ENCODE measurements at places on chromosomes 5 and 9.

- DNase-seq = peak; percentile 77
Measured at GRCh38 chr5:169655353-169655752, 18.3 kb downstream of the DOCK2 start.

DNA sequence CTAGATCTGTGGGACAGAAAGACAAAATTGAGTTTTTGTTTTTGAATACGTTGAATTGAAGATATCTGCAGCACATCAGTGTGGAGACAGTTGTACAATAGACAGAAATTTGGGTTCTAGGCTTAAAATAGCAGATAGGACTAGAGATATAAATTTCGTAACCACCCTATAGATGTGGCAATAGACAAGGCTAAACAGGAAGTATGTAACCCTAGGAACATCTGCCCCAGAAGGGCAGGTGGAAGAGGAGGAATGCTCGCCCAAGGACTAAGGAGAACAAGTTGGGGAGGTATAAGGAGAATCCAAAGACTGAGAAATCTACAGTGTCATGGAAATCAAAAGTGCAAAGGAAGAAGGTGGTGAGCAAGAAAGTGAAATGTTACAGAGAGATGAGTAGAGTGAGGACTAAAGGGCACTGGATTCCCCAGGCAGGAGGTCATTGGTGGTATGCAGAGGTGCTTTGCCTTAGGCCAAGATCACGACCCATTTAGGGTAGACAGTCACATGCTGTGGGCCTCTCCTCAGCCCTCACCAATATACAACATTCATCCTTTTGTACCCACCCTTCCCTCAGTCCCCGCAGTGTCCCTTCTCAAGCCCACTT lies 109.1 kb upstream of the ELL2 start:
- DNase-seq = peak; percentile 87

- peak; percentile 8 for DNase-seq
Measured at GRCh38 chr5:44783634-44784315, 25.0 kb upstream of the MRPS30 start.

DNA sequence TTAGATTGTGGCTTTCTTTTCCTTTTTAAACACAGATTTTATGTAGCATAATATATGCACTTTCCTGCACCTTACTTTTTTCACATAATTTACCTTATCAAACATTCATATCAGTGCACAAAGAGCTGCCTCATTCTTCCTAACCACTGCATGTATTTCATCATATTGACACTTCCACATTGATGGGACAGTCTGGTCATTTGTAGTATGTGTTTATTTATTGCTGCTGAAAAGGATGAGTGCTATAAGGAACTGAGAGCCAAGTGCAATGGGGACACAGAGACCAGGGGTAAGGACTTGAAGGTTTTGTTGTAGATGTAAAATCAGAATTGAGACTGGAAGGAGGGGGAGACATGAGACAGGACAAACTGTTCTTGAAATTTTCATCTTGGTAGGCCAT lies 193.8 kb downstream of the SMARCA2 start:
- peak; percentile 86 for DNase-seq

DNA sequence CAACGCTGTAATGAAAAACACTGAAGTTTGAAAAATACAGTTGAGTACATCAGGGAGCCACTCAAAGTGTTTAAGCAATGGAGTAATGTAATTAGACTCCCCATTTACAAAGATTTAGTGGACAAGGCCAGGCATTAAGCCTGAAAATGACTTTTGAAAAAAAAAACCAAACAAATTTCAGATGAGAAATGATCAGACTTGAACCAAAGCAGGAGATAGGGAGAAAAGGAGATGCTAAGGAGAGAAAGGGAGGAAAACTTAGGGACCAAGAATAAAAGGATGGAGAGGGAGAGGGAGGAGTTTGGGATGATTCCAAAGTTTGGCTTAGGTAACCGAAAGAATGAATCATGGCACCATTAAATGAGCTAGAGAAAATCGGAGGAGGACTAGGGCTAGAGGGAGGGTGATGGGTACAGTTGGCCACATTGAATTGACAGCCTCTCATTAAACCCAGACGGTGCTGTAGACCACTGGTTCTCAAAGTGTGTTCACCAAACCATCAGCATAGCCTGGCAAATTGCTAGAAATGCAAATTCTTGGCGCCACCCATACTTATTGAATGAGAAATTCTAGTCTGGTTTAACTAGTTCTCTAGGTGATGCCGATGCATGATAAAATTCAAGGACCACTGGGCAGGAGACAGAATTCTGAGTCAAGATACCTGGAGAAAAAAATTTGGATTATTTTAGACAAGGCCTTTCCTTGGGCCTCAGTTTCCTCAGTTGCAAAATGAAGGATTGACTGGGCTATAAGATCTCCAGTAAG lies 6.2 kb upstream of the CPEB4 start:
- no peak for DNase-seq

GRCh38 chr5:33299621-33300208 lies 141.1 kb upstream of the TARS1 start:
- peak; percentile 94 for DNase-seq

- DNase-seq = no peak
Measured at GRCh38 chr5:144183254-144183889, 12.7 kb downstream of the KCTD16 start.

GRCh38 chr5:72265032-72265877 lies 54.8 kb downstream of the MRPS27 start:
- DNase-seq = no peak

- DNase-seq = peak; percentile 66
Measured at GRCh38 chr9:130107234-130107861, 53.6 kb downstream of the GPR107 start.

DNA sequence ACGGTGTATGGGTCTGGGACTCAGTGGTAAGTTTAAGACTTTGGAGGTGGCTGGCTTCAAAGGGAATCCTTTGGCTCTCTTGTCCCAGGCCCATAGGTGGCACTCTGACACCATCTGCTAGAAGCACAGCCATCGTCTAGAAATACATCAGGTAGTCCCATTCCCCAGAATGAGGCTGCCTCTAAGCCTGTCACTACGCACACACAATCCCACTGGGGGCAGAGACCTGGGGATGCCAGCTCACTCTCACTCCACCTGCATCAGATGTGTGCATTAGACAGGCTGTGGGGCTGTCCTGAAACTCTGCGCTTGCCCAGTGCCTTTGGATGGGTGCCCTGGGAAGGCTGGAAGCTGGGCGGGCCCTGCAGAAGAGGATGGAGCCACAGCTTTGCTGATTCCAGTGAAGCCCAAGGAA lies 127.5 kb upstream of the PANK3 start:
- DNase-seq = no peak

- DNase-seq = no peak
Measured at GRCh38 chr9:118578467-118578866, 790.8 kb downstream of the BRINP1 start.

- peak; percentile 75 for DNase-seq
Measured at GRCh38 chr9:81083067-81083466, 606.3 kb downstream of the TLE1 start.

- DNase-seq = no peak
Measured at GRCh38 chr9:36676778-36677485, 104.2 kb downstream of the MELK start.

DNA sequence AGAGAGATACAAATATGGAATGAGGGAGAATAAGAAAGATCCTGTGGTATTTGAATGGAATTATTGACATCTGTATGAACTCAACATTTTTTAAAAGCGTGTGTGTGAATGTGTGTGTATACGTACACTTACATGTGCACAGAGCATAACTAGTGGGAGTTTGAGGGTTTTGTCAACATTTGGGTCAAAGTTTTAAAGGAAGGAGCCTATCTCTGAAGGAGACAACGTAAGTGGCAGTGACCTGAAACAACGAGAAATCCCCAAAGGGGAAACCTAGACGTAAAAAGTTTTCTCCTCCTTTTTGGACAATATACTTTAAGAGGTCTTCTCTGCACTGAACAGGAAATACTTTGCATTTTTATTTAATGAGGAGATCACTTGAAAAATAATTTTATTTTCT lies 40.2 kb upstream of the DTWD2 start:
- DNase-seq = no peak

DNA sequence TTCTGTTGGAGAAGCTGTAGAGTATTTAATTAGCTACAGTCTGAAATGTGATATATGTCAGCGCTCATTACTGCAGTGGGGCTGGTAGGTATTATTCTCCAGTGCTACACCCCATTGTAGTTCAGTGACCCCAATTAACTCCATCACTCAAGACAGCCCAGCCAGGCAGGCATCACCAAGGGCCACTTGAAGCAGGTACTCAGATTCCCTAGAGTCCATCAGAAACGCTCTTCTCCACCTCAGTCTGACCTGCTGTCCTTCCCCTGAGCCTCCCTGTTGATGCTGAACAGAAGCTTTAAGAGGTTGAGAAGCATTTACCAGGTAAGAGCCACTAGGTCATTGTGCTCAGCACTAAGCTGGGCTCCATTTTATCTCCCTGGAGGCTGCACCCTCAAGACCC lies 71.8 kb downstream of the GALNT10 start:
- DNase-seq = no peak

DNA sequence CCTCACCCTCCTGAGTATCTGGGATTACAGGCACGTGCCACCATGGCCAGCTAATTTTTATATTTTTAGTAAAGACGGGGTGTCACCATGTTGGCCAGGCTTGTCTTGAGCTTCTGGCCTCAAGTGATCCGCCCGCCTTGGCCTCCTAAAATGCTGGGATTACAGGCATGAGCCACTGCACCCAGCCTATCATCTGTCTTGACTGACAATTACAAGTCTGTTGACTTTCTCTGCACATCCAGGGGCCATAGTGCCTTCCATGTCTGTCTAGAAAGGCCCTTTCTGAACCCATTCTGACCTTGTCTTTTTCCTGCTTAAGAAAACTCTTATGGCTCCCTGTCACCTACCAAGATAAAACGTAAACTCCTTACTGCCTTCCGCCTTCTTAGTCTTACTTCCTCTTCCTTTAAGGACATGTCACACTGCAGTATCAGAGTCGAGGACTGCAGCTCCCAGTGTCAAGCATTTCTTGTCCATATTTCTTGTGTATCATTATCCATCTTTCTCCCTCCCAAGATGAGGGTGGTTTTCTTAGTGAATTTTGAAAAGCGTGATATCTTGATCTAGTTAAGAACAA lies 49.9 kb upstream of the SHB start:
- DNase-seq = peak; percentile 81

GRCh38 chr9:95336281-95336680 lies 18.8 kb upstream of the FANCC start:
- no peak for DNase-seq

GRCh38 chr9:8614926-8615440 lies 815.4 kb upstream of the DMAC1 start:
- DNase-seq = no peak

- no peak for DNase-seq
Measured at GRCh38 chr5:171386861-171387344, 746 bp upstream of the NPM1 start.

GRCh38 chr9:96513622-96514021 lies 63.7 kb downstream of the HABP4 start:
- DNase-seq = no peak

GRCh38 chr5:93512799-93513198 lies 68.2 kb downstream of the NR2F1-AS1 start:
- DNase-seq = no peak

DNA sequence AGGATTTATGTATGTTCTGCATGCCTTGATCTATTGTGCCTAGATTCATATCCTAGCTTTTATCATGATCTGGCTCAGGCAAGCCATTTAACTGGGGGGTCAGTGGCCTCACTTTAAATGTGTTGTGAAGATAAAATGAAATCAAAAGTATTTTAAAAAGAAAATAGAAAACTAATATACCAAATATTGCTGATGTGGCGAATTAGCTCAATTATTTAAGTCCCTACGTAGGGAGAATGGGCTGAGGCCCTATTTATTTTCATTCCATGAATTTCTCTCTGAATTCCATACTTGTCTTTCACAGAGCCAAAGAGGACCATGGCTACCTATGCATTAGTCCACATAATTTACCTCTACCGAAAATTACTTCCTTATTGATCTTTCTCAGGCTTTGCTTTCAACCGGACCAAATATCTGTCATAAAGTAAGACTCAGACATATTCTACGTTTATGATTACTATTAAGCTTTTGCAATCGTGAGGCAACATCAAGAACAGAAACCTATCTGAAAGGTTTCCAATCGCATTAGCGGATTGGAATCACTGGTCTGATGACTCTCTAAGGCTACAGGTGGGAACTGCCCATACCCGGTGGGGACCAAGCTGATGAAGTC lies 1.7 kb downstream of the MBLAC2 start:
- DNase-seq = no peak

- DNase-seq = peak; percentile 31
Measured at GRCh38 chr5:178649580-178649979, 22.7 kb upstream of the CLK4 start.

DNA sequence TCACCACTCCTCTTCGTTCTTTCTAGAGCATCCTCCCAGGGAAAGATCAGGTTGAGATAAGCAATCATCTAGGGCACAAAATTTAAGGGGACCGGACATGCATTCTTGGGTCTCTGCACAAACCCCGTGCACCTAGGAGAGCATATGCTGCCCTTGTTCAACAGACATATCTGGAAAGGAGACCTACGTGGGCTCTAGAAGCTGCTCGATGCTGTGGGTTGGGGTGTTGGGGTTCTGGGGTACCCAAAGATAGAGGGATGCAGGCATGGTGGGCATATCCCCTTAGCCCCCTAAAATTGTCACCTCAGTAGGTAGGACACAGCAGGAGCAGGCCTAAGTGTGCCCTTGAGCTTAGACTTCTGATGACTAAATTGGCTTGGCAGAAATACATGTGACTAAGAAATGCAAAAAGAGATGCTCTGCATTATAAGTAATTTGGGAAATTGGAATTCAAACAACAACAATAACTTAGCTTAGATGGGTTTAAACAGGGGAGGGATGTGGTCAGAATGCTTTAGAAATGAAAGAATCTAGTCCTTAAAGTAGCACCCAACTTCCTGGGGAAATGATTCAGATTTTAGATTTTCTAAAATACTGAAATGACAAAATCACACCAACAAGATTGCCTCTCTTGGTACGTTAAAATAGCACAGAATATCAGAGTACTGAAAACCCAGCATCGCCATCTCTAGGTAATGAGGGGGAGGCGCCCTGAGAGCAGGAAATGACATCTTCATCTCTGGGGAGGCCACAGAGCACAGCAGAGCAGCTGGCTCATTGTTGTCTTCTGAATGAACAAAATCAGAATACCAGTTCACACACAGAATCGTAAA lies 172.3 kb downstream of the GNA14 start:
- no peak for DNase-seq

GRCh38 chr5:88838500-88838899 lies 44.5 kb downstream of the MEF2C start:
- no peak for DNase-seq

GRCh38 chr5:72499730-72500129 lies 7.5 kb downstream of the ZNF366 start:
- DNase-seq = no peak

DNA sequence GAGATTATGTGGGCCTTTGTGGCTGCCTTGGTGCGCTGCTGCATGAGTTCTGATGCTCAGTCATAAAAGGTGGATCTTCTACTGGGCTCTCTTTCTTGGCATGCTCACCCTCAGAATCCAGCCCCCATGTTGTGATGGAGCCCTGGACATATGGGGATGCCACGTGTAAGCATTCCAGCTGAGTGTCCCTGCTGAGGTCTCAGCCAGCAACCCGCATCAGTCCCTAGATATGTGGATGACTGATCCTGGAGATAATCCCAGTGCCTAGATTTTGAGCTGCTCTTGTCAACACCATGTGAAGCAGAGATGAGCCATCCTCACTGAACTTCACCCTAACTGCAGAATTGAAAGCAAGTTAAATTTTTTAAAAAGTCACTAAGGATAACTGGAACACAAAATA lies 390.1 kb downstream of the DMRT2 start:
- DNase-seq = no peak

- peak; percentile 15 for DNase-seq
Measured at GRCh38 chr5:74201334-74202081, 439.0 kb downstream of the ENC1 start.

Data from MV-4-11 (cell line).